Activated naive CD4-positive, alpha-beta T cell (primary cell): ENCODE measurements at places on chromosomes 2 and 18.

DNA sequence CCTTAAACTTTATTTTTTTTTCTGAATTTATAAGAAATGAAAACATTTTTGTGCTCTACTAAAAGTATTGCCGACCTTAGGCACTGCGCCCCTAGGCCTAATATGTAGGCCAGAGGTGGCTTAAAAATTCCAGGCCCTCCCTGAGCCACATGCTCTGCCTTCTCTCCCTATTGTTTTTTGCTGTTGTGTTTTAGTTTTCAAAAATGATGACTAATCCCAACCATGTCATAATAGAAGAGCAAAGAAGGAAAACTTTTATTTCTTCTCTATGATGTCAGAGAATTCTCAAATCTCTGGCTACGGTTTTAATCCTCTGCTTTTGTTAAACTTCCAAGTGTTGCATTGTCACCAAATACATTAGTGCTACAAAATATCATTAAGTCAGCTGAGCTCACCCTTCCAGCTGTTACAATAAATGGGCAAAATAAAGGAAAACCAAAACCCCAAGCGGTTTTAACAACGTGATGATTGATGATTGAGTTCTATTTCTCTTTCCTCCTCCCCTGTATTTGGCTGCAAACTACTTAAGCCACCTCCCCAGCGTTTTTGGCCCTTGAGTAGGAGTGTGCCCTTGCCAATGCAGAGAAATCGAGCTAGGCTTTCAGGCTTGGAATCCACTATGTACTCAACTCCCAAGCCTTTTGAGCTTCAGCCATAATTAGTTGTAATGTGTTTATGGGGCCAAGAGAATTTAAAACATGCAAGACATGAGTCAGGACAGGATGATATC lies 163.5 kb upstream of the POU3F3 start:
- no peak for DNase-seq

DNA sequence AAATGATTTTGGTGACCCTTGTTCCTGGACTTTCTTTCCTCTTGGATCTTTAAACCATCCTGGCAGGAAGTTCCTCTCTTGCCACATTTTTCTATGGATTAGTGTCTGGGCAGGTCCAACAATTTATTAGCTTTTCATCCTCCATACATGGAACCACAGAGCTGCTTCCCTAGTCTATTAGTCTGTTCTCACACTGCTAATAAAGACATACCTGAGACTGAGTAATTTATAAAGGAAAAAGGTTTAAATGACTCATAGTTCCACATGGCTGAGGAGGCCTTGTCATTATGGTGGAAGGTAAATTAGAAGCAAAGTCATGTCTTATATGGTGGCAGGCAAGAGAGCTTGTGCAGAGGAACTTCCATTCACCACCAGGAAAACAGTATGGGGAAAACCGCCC lies 122.9 kb downstream of the DDX1 start:
- DNase-seq: no peak

DNA sequence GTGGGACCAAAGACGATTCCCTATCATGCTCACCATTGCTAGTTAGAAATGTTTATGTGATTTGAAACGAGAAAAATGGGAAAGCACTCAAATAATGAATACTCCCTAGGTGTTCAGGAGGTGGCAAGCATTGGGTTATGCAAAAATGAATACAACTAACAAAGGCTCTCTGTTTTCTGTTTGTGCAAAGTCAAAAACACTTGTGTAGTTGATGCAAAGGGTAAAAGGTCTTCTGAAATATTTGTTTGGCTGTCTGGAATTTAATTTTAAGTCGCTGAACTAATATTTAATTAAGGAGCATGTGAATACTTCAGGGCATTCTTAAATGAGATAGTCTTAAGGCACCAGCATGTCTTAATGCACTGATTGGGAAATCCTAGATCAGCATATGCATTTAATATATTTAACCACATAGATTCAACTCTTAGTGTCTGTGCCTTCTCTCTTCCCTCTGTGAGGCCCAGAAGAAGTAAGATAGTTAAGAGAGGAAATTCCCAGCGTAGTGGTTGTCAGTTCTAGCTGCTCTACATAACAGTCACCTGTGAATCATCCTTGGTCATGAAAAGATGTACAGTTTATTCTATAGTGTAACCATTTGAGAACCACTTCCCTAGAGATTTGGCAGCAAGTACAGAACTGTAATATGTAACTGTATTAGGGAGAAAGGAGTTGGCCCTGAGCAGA lies 111.9 kb downstream of the EPC2 start:
- no peak for DNase-seq

DNA sequence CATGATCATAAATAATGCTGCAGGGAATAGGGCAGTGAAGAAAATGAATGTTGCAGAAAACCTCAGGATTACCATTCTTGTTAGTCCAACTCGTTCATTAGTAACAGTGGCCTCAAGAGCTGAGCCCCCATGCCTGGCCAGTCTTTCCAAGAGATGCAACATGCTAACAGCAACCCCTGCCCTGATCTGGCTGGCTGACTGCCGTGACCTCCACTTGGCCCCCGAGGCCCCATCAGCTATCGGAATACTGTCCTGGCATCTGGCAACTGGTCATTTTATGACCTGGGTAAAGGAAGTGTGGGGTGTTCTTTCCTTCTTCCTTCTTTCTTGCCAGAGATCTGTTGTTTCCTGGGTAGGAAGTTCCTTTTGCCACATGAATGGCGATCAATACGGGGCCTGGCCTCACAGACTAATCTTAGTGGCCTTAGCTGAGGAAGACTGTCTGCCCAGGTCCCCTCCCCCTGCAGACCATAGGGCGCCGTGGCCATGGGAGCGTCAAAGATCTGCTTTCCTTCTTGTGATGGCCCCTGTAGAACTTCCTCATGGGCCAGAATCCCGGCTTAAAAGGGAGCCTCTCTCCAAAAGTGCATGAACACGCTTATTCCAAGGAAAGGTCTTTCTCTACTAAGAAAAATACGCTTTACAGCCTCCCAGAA lies 10.6 kb upstream of the TRABD2A start:
- no peak for DNase-seq

DNA sequence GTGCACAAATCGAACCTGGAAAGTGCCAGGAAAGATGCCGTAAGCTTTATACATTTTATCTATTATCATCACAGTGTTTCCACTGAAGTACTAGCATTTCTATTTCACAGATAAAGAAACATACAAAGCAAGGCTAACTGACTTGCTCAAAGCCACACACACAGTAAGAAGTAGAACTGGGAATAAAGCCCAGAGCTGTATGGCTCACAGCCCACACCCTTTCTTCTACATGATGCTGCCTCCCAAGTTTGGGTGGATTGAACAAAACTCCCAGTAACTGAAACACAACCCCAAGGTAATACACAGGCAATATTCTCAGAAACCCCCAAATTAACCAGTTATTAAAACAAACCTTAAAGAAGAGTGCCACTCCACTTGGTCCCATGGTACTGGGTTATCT lies 11.2 kb downstream of the SAP130 start:
- DNase-seq: no peak

- no peak for DNase-seq
These were observed 196.4 kb downstream of the AGAP1 start for GRCh38 chr2:235690082-235690808.
